CD8-positive, alpha-beta T cell (primary cell): ENCODE measurements at places on chromosomes 16 and 17.
A peak's percentile ranks its signal among the peaks of the same experiment; 100 is the strongest.

DNA sequence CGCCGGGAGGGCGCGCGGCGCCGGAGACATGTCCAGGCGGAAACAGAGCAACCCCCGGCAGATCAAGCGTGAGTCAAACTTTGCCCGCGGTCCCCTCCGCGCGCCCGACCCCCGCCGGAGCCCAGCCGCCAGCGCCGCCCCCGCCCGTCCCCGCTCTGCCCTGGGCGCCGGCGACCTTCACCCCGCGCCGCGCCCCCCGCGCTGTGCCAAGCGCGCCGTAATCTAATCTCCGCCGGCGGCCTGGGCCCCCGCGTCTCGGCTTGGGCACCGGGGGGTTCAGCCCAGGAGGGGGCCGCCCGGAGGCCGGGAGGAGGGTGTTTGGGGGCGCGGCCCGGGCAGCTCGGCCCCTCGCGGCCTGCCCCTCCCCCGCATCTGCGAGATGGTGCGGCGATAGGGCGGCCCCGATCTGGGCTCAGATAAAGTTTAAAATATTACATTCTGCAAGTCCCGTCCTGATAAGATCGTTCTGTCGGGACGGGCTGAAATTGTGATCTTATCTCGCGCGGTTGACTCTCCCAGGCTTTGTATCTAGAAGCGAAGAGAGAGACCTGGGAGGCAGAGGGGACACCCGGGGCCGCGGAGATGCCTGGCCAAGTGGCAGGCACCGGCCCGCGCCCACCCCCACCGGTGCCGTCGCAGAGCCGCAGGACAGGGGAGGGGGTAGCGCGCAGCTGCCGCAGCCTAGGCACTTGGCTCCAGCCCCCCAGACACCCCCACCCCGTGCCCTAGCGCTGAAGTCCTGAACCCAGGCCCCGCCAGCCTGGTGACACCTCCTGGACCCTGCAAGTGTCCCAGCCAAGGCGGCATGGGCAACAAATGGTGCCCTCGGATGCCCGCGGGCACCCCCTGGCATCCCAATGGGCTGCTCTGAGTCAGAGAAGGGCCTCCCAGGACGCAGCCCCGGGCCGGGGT lies 787 bp downstream of the ZFPM1 start:
- peak; percentile 59 for DNase-seq

DNA sequence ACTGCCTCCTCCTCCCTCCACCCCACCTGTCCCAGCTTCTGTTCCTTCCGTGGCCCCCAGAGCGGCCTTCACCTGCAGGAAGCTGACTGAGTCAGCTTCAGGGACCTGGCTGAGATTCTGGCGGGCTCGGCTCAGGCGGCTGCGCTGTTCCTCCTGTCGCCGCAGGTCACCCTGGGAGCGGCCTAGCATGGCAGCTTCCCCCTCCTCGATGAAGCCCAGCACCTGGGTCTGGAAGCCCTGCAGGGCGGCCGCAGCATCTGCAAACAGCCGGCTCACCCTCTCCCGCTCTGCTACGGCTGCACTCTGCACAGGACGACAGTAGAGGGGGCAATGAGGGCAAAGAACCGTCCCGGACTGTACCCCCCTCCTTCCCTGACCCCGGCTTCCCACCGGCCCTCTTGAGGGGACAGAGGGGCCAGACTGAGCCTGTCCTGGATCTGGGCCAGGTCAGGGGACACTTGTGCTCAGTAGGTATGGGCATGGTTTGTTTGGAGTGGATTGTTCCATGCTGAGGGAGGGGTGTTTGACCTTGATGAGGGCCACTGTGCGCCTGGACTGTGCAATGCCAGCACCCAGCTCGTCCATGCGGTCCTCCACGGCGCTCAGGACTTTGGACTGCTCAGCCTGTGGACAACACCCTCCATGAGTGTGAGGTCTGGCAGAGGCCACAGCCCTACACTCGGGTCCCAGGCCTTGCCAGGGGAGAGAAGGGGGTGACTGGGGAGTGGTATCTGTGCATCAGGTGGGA lies 2.0 kb downstream of the TRIM47 start:
- DNase-seq = peak; percentile 71

DNA sequence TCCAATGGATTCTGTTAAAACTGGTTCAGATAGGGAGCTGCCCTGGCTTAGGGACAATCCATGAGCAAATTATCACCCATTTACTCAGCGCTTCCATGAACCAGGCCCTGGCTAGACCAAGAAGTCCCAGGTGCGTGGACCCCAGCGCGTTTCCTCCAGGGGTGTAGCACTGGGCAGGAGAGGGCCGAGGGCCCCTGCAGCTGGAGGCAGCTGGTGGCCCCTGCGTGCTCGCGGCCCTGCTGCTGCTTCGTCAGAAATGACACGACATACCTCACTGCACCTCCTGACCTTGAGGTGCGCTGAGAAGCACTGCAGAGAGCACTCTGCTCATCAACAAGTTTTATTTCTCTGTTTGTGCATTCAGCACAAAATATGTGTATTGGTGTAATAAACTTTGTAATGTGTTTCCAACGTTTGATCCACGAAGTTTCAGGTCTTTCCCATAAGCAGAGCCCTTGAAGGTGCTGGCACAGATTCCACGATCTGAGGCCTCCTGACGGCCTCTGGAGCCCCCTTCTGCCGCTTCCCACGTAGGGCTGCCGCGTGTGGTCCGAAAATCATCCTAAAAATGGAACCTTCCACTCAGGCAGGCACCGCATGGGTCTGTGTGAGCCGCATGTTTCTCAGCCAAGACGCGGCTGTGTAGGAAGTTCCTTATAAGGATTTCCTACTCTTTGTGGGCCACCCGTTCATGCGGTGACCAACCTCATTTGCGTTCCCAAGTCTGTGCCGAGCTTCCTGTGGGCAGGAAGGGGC lies 50.8 kb upstream of the ZCCHC14 start:
- DNase-seq = no peak

DNA sequence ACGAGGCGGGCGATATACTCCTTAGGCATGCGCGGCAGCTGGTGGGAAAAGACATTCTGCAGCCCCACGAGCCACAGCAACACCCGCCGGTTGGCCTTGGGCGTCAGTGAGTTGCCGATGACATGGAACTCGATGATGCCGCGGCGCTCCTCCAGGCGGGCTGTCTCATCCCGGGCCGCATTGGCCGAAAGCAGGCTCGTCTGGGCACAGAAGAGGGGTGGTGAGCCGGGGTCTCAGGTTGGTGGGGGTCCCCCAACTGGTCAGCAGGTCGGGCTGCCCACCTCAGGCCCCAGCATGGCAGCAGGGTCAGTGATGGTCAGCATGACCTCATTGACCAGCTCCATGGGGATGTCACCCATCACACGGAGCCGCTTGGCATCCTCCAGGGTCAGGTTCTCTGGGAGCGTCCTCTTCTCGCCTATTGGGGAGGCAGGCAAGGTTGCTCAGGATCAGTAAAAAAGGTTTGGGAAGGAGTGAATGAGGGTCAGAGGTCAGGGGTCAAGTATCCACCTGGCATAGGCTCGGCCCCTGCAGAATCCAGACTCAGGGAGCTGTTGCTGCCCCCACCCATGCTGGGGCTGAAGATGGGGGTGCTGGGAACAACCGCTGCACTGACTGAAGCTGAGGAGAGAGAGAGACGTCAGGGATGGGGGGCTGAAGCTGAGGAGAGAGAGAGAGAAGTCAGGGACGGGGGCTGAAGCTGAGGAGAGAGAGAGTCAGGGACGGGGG lies 3.6 kb downstream of the KAT2A start:
- DNase-seq = no peak

GRCh38 chr16:10896165-10896564 lies 19.2 kb downstream of the CIITA start:
- no peak for DNase-seq

- peak; percentile 12 for DNase-seq
These were observed 6.7 kb downstream of the NR1D1 start for GRCh38 chr17:40093580-40094201.

- no peak for DNase-seq
These were observed 2.9 kb upstream of the ZSCAN10 start for GRCh38 chr16:3101841-3102470.

GRCh38 chr17:28267720-28268609 lies 51.0 kb upstream of the TMEM97 start:
- DNase-seq = no peak

- no peak for DNase-seq
These were observed 281.0 kb downstream of the FTO start for GRCh38 chr16:53984936-53985335.

GRCh38 chr16:56824331-56824730 lies 40.7 kb upstream of the SLC12A3 start:
- no peak for DNase-seq

DNA sequence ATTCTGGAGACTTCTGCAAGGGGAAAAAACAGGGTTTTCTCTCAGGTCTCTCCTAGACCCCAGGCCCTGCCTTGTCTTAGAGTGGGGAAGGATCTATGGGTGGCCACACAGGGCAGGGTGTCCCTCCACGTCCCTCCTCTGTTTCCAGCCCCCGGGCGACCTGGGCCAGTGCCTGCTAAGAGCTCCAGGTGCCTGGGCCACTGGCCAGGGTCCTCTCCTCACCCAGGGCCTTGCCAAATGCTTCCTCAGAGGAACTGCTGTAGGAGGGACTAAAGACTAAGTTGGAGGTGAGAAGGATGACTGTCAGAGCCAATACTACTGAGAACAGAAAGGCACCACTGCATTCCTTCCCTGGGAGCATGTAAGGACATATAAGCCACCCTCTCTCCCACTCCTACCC lies 11.4 kb downstream of the NOS2 start:
- DNase-seq = no peak

DNA sequence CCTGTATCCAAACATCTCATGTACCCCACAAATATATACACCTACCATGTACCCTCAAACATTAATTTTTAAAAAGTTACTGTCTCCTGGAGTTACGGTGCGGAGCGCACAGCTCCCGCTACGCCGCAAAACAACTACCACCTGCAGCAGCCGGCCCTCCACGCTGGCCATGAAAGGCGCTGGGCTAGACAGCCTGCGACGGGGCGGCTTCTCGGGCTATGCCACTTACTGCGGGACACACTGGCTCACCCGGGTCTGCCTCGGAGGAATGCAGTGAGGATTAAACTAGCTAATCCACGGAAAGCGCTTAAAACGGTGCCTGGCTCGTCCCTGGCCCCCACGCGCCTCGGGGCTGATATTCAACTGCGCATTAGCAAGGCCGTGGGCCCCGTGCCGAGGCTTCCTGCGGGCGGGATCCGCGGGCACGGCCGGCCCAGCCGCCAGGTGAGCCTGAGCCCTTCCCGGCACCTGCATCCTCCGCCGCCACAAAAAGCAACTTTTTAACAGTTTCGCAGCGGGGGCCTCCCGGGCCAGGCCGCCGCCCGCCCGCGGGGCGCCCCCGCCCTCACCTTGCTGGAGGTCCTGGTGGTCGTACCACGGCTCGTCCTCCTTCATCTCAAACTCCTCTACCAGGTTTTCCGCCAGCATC lies 633 bp downstream of the CDR2 start:
- DNase-seq = peak; percentile 15

- DNase-seq = no peak
These were observed 150.3 kb downstream of the ASIC2 start for GRCh38 chr17:33142705-33143299.

DNA sequence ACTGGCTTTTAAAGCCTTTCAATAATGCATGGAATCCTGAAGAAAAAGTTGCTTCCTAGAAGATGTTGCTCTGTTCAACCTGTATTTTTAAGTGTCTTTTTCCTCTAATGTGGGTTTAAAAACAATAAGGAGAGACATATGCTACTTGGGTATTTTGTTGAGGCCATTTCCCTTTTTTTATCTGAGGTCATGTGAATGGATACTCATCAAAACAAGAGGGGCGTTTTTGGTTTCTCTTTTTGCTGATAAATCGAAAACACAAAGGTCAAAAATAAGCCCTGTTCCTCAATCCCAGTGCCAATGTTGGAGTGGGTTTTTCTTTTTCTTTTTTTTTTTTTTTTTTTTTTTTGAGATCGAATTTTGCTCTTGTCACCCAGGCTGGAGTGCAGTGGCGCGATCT lies 468.0 kb upstream of the RBFOX1 start:
- no peak for DNase-seq

GRCh38 chr17:3695723-3696411 lies at the start of gene P2RX5:
TSS of gene P2RX5 (minus strand) at chr17:3696155. CDS start at chr17:3696005, 150 bp downstream.
- peak; percentile 34 for DNase-seq

DNA sequence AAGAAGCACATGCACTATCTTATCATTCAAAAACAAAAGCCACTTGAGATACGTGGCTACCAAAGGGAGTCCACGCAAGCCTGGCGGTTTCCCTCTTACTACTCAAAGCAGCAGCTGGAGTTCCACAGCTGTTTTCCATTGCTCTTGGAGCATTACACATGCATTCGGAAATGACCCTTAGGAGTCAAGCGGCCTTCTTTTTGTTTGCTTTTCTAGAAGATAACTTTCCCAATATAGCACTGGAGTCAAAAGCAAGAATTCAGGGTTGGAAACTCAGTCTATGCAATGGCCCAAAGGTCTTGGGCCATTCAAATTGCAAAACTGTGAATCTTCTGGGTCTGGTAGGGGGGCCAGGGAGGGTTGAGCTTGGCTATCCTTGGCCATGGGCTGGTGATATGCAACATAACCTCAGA lies 97.8 kb upstream of the MAF start:
- DNase-seq = no peak

- DNase-seq = no peak
These were observed 390.1 kb downstream of the ZFHX3 start for GRCh38 chr16:72657791-72658190.

DNA sequence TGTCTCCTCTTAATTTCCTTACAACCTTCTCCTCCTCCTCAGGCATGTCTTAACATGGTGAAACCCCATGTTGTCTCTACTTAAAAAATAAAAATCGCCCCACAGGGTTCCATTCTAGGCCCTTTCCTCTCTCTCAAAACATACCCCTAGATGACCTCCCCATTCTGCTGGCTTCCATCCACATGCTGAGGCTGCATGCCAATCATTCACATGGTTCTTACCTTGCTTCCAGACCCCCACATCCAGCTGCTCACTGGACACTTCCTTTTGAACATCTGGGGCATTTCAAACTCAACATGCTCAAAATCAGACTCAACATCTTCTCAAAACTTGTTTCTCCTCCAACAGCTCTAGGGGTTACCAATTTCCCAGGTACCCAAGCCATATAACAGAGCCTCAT lies 12.4 kb upstream of the CTCF start:
- DNase-seq = no peak

DNA sequence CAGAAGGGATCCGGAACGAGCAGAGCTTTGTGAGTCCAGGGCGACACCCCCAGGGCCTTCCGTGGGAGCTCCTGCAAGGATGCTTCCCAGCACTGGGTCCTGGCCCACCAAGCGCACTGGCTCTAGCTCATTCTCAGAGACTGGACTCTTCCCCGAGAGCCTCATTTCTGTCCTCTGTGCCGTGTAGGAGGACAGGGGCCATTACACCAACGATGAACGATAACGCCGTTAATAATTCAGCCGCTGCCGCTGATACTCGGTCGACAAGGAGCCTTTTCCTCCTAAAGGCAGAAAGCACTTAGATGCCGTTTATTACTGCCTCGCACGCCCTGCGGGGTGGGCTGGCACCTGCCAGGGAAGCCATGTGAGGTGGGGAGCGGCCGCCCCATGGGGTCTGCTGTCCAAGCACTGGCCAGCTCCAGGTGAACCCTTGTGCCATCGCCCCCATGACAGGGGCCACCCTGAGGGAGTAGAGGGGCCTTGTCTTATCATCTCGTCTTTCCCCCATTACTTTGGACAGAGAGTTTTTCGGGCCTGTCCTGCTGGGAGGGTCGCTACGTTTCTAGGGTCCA lies 33.5 kb downstream of the TBC1D16 start:
- DNase-seq = no peak

GRCh38 chr16:84082835-84083569 lies 33.7 kb downstream of the MBTPS1 start:
- no peak for DNase-seq

- DNase-seq = no peak
These were observed 7.7 kb upstream of the PPL start for GRCh38 chr16:4944333-4945281.
